ENCODE measurements at places on chromosomes 6 and 20. TPM values are rescaled to one million over a fixed set of nuclear protein-coding genes. Genes with fewer than 3 reads are reported as not detected.
A peak's percentile ranks its signal among the peaks of the same experiment; 100 is the strongest.

GRCh38 chr20:6466075-6466810, 301.2 kb upstream of the BMP2 start:
- no peak for DNase-seq

DNA sequence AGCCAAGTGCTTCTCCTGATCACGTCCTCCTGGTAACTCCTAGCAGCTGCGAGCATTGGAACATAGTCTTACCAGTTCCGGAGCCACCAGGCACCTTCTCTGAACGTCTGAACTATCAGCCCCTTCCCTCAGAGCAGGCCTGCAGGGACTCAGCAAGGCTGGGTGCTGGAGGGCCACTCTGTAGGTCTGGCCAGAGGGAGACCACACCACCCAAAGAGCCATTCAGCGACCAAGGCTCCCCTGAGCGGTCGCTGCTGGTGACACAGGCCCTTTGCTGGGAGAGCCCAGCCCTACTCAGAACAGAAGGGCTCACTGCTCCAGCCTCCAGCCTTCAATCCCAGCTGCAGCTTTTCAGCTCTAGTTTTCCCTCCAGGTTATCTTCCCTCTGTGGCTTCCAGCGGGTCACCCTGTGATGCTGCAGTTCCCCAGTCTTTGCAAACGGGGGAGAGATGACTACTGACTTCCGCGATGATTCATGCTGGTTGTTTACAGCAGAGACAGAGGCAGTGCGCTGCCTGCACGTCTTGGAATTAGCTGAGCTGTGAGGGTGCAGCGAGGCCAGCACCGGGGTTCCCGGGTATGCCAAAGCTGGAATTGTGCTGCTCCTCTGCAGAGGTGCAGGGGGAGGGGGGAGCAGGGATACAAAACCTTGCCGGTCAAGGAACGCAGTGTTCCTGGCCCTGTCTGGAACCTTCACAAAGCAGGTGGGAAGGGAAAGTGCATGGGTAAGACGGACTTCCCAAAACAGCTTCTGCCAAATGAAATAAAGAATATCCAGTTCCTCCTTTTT, 161.4 kb downstream of the LY86 start:
- DNase-seq, result peak; percentile 88

GRCh38 chr6:148358196-148358785, 15.7 kb downstream of the SASH1 start:
- peak; percentile 23 for DNase-seq

- DNase-seq, result no peak
Measured at GRCh38 chr20:38336726-38337125, 9.6 kb upstream of the LBP start.

- no peak for DNase-seq
Measured at GRCh38 chr6:71855406-71855805, 30.9 kb upstream of the RIMS1 start.

The DEFB124 gene
- not detected for total RNA-seq

The TRAPPC3L gene
- 0.17 TPM for total RNA-seq
